ENCODE measurements at places on chromosomes 4 and X. TPM values are rescaled to one million over a fixed set of nuclear protein-coding genes. Genes with fewer than 3 reads are reported as not detected.

Gene MAB21L2
- not detected for total RNA-seq

Gene NCAPG
- total RNA-seq, result 3.0 TPM

Gene ATP8A1
- 37.2 TPM for total RNA-seq

Gene UGT2B11
- total RNA-seq, result not detected

Gene CENPI
- total RNA-seq, result 3.5 TPM

Gene FGF13
- 3.6 TPM for total RNA-seq

Gene FOXR2
- not detected for total RNA-seq

Gene SMR3B
- not detected for total RNA-seq

Gene HMGN5
- 3.2 TPM for total RNA-seq

Gene CTSO
- 28.7 TPM for total RNA-seq

Gene LRIT3
- 0.18 TPM for total RNA-seq

Gene TRPC5OS
- not detected for total RNA-seq

Gene SCML2
- total RNA-seq, result 0.97 TPM

Gene FATE1
- not detected for total RNA-seq

Gene ATP1B4
- total RNA-seq, result not detected

Gene SYNPO2
- 30.7 TPM for total RNA-seq

Gene TMEM255A
- total RNA-seq, result 1.0 TPM

Gene TEX13B
- not detected for total RNA-seq

Gene TRIM61
- 1.5 TPM for total RNA-seq

Gene UGT2A3
- not detected for total RNA-seq

Gene RS1
- total RNA-seq, result 3.8 TPM

Gene CCKAR
- not detected for total RNA-seq

Gene IL9R
- 1.8 TPM for total RNA-seq

Gene TENM3
- total RNA-seq, result 3.0 TPM

Gene CTBP1
- 146 TPM for total RNA-seq

Gene SSX2B
- not detected for total RNA-seq

Gene POLR2B
- 62.1 TPM for total RNA-seq

Gene RBM47
- total RNA-seq, result 83.5 TPM

Gene ATP5ME
- total RNA-seq, result 171 TPM

Gene SGCB
- total RNA-seq, result 41.5 TPM

Gene TMSB15A
- total RNA-seq, result 4.1 TPM

Gene MAGEC1
- not detected for total RNA-seq

Gene ADRA2C
- total RNA-seq, result 1.4 TPM

Gene RRH
- 0.23 TPM for total RNA-seq

Gene XAGE2
- 0.65 TPM for total RNA-seq

Gene GPRASP1
- total RNA-seq, result 4.0 TPM

Gene IGFBP7
- 438 TPM for total RNA-seq

Gene MAGEA12
- not detected for total RNA-seq

All from left lung (tissue), 14 donors.